ENCODE measurements at places on chromosomes 5 and 9.

DNA sequence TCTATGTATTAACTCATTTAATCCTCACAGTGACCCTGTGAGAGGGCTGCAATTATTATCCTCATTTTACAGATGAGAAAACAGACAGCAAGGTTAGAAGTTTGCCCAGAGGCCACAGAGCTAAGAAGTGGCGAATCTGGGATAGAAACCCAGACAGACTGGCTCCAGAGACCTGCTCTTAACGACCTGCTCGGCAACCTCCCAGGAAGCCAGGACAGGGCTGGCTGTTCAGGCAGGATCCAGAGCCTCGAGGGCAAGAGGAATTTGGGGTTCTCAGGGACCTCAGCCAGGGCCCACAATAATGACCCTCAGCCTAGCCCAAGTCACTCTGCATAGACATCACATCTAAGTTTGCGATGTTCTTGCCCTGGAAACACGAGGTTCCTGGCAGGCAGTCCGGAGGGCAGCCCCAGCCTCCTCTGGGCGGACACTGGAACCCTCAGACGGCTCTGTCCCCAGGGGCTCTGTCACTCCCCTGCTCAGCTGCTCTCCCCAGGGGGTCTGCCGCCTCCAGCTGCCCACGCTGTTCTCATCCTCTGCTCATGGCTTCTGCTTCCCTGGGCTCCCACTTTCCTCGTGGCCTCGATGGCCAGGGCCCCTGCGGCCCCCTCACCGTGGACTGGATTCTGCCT is 138.5 kb upstream of the ERCC6L2 start:
- DNase-seq: no peak

DNA sequence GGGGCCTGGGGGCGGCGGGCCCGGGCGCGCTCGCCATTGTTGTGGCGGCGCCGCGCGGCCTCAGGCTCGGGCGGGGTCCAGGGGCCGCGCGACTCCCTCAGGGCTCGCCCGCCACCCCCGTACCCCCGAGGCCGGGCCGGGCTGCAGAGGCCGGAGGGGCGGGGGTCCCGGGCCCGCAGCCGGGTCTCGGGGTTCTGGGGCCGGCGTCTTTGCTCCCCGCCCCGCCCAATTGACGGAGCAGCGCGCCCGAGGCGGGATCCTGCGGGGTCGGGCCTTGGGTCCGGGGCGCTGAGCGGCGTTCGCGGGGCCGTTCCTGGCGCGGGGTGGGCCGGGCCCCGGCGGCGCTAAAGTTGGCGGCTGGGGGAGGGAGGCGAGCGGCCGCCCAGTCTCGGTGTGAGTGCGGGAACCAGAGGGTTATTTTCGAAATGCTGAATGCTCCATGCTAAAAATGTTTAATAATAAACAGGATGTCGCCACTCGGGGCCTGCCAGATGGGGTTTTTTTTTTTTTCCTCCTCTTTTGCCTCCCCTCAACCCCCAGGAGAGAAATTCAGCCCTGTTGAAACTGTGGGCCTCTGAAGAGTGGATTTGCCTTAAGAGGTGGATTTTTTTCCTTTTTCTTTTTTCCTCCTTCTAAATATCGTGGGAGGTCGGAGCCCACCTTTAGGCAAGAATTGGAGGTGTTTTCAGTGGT is 724 bp downstream of the PRRC2B start:
- no peak for DNase-seq

- DNase-seq: peak; percentile 65
Observed at GRCh38 chr9:95025213-95026147, 292.0 kb downstream of the FANCC start.

- DNase-seq: no peak
Observed at GRCh38 chr5:113505181-113505580, 8.3 kb upstream of the YTHDC2 start.
